Nephron progenitor cell (in vitro differentiated cells): ENCODE measurements at places on chromosomes 3 and 15.

DNA sequence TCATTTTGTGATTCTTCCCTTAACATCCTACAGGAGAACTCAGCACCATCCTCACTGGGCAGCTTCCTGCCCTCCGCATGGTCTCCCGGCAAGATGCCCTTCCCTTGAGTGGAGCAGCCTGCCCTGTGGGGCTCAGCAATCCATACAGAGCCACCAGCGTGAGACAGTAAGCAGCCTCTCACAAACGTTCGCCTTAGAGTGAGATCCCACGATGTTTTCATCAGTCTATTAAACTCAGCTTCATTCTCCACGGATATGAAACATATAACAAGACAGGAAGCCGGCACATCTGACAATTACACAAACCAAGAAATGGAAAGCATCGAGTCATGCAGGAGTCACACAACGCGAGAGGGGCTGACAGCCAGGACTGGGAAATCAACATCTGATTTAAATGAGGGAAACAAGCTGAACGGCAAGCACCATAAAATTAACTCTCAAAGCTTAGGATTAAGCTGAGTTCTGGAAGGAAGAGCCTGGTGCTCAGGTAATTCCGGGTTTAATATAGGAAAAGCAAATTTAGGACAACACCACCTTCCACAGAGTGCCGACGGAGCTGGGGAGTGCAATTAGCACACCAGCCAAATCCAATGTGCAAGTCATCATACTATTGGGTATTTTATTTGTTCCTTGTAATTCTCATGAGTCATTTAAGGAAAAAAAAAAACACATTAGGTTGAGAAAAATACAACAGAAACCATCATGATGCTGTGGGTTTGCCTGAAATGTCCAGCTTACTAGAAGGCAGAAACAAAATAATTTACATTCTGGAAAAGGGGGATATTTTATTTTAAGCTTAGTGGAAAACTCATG is 272.0 kb downstream of the OCA2 start:
- no peak for DNase-seq

- DNase-seq: no peak
Observed at GRCh38 chr3:136074546-136075170, 109.1 kb downstream of the PPP2R3A start.

GRCh38 chr15:101316529-101316928 is 21.5 kb upstream of the SNRPA1 start:
- no peak for DNase-seq

DNA sequence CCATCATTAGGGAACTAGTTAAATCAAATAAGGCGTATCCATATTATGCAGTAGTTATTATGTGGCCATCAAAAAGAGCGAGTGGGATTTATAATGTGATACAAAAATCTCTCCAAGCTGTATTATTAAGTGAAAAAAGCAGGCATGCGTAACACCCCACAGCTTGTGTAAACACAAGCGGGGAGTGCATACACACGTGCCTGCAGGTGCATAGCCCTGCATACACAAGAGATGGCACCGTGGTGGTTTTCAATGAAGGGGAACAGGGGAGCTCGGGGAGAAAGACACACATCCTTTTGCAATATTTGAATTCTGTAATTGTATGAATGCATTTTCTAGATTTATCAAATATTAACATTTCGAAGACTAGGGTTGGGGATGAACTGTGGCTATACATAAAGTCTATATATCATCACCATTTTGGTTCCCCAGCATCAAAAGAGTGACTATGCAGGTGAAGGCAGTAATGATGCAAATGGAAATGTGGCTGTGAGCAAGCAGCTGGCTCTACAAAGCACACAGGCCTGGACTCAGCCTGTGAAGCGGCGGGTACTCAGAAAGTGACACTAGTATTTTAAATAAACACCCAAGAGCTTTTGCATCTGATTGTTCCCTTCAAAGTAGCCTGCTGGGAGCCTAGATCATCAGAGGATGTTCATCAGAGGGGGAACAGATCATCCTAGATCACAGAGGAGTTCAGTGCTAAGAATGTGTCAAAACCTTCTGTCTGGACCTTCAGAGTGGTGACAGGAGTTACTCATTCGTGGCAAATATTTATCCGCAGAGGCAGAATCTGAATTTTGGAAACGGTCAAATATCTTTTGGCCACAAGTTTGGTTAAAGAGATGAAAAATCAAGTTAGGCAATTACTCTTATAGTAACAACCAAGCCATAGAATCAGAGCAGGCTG is 9.4 kb upstream of the KIF7 start:
- no peak for DNase-seq

DNA sequence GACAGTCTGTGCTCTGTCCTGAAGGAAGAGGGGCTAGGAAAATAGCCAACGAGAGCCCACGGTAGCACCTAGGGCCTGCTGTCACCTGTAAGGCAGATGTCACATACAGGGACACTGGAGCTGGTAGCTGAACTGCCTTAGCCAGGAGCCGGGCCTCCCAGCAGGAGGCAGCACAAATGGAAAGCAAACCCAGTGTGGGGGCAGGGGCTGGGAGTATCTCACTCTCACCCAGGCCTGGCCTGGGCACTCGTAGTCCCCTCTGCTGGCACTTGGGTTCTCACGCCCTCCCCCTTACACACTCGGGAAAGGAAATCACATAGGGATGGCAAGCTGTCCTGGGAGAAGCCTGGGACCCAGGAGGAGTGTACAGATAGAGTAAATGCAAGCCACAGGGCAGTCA is 173.1 kb upstream of the CHRNA7 start:
- no peak for DNase-seq

GRCh38 chr3:42701371-42702065 is 1.1 kb downstream of the HHATL start:
- peak; percentile 95 for DNase-seq

DNA sequence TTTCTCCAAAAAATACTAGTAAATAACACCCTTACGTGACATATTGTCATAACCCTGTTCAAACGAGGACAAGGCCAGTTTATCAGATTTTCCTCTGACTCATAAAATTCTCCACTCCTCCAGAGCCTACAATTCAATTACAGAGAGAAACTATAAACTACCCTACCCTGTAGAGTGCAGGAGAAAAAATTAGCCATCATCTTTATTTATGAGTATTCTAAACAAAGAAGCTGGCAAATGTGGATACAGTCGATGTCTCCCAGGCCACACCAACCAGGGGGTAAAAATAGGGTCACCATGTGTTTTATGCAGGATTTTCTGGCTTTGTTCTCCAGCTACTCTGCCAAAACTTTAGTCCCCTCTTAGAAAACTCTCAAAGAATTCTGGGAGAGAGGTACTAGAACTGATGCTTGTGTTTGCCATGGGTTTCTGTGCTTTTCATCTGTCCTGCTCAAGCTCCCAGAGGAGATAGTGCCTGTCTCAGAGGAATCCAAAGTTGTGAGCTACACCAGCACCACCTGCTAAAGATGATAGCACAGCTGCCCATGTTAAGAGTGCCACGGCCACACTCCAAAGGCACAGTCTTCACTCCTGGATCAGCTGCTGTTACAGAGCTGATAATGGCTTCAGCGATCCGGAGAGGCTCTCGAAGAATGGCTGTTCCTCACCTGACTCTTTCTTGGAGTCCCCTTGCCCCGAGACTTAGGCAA is 150.2 kb downstream of the IMPG2 start:
- DNase-seq: no peak

DNA sequence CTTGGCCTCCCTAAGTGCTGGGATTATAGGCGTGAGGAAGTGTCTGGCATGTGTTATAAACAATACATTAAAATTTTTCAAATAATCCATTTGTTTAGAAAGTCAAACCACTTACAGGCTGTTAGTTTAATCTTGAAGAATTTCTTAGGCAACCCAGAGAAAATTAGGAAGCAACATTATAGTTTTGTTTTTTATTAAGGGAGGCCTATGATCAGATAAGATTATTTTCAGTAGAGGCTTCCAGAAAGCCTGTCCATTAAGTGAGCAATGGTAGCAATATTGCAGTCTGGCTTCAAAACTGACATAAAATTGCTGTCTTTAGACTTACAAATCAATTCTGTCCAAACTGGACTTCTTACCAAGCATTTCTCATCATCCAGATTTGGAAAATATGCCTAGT is 49.6 kb downstream of the CD47 start:
- DNase-seq: no peak

GRCh38 chr3:166582236-166582635 is 745.0 kb upstream of the BCHE start:
- no peak for DNase-seq

GRCh38 chr3:112894258-112894657 is 47.6 kb upstream of the CD200R1L start:
- DNase-seq: no peak

- DNase-seq: no peak
Observed at GRCh38 chr3:42276141-42277132, 10.5 kb upstream of the CCK start.

- no peak for DNase-seq
Observed at GRCh38 chr3:114721209-114721608, 425.9 kb downstream of the ZBTB20 start.

DNA sequence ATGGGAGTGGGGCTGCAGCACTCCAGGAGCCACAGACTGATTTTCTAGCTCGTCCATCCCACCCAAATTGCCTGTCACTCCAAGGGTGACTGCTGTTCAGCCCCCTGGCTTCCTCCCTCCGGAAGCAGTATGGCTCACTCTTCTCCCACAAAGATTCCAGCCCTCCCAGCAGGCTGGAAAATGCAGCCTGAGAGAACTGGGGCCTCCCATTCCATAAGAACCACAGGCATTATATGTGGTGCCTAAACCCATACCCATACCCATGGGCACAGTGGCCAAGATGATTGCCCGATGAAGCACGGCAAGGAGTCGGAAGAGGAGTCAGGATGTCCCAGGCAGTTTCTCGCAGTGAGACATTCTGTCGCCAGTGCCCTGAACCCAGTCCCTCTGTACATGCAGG is 6.0 kb upstream of the VILL start:
- DNase-seq: no peak

- DNase-seq: no peak
Observed at GRCh38 chr15:34185666-34186065, 24.2 kb downstream of the KATNBL1 start.

GRCh38 chr3:183212565-183212964 is 40.5 kb upstream of the B3GNT5 start:
- no peak for DNase-seq

GRCh38 chr3:47849699-47850563 is 47.0 kb downstream of the DHX30 start:
- DNase-seq: no peak

- DNase-seq: no peak
Observed at GRCh38 chr15:49036650-49037545, 9.3 kb downstream of the SECISBP2L start.

DNA sequence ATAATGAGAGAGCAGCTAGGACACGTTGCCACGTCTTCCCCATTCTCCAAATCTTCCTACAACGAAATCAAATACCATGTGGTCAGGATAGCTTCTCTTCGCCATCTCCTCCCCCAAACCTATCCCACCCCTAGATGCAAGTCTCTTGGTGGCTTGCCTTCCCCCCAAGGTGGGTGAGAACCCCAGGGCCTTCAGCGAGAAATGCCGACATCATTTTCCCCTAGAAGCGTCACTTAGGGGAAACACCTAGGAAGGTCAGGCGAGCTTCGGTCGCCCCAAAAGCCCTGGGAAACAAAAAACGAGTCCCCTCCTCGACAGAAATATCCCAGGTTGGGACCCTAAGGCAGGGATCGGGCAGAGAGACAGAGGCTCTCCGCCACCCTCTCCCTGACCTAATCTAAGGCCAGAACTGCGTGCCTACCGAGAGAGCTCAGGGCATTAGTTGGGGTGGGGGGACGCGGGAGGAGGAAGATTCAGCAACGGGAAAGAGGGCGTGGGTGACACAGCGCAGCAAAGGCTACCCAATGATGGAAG is 502 bp downstream of the DPH3 start:
- DNase-seq: no peak

GRCh38 chr3:66836363-66837152 is 161.5 kb upstream of the KBTBD8 start:
- DNase-seq: no peak

DNA sequence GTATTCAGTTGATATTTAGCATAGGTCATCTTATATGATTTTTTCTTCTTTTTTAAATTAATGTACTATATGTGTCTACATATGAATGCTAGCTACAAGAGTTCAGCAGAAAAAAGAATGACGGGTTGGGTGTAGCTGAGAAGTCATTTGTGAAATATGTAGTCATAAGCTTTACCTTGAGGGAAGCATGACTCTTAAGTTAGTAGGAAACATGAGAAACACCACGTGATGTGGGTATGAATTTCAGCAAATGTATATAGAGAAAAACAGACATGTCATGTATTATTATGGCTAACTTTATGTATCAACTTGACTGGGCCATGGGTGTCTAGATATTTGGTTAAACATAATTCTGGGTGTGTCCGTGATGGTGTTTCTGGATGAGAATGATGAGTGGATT is 125.0 kb downstream of the RAP2B start:
- no peak for DNase-seq

- peak; percentile 79 for DNase-seq
Observed at GRCh38 chr3:32869513-32870047, 51.8 kb downstream of the TRIM71 start.

GRCh38 chr3:12194209-12194608 is 35.5 kb upstream of the TIMP4 start:
- DNase-seq: no peak

GRCh38 chr15:61196711-61197586 is 32.2 kb downstream of the RORA start:
- DNase-seq: no peak

- DNase-seq: no peak
Observed at GRCh38 chr15:70833861-70834765, 19.8 kb downstream of the LARP6 start.

GRCh38 chr15:64157599-64158125 is 5.2 kb downstream of the PPIB start:
- no peak for DNase-seq

- no peak for DNase-seq
Observed at GRCh38 chr15:52803108-52803466, 13.0 kb upstream of the ONECUT1 start.

DNA sequence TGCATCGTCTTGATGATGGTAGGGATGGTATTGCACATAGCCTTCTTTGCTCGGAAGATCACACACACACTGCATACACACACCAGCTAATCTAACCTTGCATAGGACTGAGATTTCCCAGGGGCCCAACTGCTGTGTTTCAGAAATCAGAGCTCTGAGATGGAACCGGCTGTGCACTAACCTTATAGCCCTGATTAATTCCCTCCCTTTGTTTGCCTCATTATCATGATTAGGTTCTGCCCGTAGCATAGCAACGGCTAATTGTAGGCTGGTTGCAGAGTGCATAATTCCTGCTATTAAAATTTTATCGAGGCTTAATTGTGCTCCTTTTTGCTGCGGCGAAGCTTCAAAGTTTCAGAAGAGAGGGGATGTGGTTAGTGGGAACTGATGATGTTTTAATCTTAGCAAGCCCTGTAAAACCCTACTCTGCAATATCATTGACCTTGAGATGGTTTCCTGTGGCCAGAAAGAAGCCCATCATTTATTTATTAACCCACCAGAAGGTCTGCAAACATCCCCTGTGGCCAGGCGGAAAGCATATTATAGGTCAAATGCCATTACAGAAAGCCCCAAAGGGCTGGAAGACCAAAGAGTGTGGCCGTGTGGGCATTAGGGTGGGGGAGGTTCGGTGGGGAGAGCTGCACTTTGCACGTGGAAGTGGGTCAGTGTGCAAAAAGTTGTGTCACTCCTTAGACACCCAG is 56.2 kb upstream of the GLCE start:
- no peak for DNase-seq
